NK-92 treated with Interleukin-12 subunit alpha and Interleukin-12 subunit beta, amount 100 ng/mL, for 24 hours (cell line): ENCODE measurements at places on chromosomes 3 and 15.

DNA sequence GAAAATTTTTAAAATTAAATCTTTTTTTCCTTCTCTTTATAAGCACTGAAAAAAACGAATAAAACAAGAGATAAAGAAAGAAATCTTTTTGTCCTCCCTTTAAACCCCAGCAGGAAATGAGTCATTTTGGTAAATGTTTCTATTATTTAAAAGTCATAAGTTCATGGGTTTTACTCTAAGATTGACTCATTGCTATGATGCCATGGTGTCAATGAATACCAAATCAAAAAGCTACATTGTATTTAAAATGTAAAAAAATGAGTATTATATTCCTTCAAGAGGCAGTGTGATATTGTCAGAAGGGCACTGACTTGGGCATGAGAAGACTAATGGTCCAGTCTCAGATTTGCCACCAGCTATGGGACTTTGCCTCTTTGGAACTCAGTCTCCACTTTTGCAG, 303.4 kb upstream of the DNAJC19 start:
- DNase-seq = no peak

DNA sequence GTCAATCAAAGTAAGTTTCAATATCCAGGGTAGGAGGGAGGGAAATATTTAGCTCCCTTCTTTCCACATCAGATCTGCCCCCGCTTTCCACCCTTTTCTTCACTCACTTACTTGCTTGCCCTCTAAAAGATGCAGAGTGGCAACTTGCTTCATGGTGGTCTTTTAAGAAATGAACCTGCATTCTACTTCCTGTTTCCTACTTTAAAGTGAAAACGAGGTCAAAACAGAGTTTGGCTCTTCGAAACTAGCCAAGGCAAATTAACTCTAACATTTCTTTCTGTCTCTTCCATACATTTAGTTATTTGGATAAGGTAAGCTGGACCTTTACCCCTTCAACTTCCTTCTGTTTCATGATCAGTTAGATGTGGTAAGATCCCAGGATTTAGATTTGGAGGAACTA, 34.2 kb upstream of the PEX5L start:
- DNase-seq = no peak

DNA sequence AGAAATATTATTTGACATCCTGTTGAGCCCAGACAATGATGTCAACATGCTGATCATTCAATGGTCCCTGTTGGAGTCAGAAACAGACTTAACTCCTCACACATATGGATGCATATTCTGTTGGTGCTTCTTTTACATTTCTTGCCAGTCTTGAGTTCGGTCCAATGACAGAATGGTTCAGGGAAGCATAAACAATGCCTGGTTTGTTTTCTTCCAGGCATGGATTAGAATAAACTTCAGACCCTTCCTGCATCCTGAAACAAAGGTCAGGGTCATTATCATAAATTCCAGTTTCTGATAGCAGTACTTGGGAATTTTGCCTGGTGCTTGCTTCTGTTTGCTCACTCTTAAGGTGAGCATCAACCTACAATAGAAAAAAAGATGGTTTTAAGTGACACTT, 33.3 kb downstream of the BTLA start:
- DNase-seq = no peak

DNA sequence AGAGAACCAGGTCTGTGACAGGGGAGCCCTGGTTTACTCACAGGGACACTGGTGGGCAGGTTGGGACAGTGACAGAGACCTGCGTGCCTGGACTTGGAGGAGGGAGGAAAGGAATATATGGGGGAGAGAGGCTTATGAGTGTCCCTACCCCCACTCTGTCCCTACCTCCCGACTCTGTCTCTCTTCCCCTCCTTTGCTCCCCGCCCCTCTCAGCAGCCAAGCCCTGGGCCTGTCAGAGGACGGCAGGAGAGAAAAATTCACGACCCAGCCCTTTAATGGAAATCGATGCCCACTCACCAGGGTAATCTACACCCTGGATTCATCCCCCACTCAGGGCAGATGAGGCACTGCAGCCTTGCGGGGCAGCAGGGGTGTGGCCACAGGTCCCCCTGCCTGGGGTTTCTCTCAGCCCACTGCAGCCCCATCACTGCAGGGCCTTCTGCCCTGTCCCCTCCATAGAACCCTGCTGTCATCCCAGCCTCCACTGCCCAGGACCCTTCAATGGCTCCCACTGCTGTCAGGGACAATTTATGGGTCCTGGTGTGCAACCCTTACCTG, 135.9 kb upstream of the LINGO1 start:
- no peak for DNase-seq

- DNase-seq = peak; percentile 59
Observed at GRCh38 chr15:92810418-92811138, 89.5 kb upstream of the CHD2 start.

DNA sequence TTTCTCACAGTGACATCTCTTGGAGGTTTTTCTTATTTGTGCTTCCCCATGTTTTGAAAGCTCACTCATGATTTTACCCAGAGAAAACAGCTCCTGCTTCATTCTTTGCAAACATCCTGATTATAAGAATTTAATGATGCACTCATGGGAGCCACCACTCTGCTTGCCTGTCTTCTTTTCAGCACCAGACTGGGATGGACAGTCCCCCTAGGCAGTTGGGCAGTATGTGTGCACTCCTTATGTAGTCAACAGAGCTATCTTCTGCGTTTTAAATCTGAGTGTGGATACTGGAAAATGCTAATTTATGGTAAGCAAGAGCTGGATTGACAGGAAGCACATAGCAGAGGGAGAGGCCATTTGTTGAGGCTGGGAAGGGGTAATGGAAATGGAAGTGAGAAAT, 276.1 kb downstream of the AGBL1 start:
- DNase-seq = no peak

GRCh38 chr3:57777774-57778173, 21.7 kb downstream of the SLMAP start:
- DNase-seq = no peak

DNA sequence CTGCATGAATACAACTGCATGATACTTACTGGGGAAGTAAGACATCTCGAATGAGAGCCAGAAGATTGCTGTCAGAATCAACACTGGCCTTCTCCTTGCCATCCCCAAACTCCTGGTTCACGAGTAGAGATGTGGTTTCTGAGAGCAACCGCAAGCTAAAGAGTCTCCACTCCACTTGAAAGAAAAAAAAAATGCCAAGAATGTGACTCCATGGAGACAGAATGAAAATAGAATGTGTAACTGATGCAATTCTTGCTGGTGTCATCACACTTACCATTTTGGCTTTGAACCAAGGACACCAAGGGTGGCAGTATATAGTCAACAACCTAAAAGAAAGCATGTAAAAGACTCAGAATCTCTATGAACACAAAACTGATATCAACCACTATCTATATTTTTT, 280.4 kb downstream of the ULK4 start:
- DNase-seq = no peak

GRCh38 chr3:68878322-68878721, 54.0 kb downstream of the TAFA4 start:
- DNase-seq = no peak

DNA sequence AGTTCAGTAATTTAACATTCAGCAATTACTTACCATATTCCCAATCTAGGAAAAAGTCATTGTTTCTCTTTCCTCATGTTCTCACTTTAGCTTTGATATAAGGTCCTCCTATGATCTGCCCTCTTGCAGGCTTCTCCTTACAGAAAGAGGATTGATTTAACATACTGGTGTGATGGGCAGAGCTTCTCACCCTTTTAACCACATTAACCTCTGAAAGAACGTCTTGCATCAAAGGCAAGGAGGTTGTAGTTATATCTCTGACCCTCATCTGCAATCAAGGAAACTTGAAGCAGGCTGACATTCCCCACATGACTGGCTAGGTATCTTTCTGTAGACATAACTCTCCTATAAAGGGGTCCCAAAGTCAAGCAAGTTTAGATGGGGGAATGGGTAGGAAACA, 39.5 kb downstream of the BTLA start:
- DNase-seq = no peak

DNA sequence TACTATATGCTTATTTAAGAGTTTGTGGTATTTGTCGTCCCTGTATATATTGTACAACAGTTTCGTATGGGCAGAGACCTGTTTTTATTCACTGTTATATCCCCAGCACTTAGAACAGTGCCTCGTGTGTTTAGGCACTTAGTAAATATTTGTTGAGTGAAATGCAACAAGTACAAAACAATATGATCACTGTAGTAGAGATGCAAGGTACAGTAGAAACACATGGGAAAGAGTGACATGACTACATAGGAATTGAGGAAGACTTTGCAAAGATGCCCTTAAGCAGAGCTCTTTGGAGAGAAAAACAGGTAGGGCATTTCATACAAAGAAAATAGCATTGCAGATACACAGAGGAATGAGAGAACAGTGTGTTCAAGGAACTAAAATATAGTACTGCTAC, 18.3 kb downstream of the RASA2 start:
- DNase-seq = no peak

GRCh38 chr15:23497710-23498111, 50.7 kb upstream of the GOLGA6L2 start:
- no peak for DNase-seq

GRCh38 chr3:132629928-132630327, 29.7 kb downstream of the ACAD11 start:
- no peak for DNase-seq

GRCh38 chr3:160049988-160050387, 61.4 kb downstream of the IL12A start:
- no peak for DNase-seq

- no peak for DNase-seq
Observed at GRCh38 chr15:68335655-68336054, 58.1 kb downstream of the FEM1B start.

- no peak for DNase-seq
Observed at GRCh38 chr15:55546718-55547117, 38.7 kb upstream of the DNAAF4 start.

- DNase-seq = no peak
Observed at GRCh38 chr3:191702121-191702520, 241.2 kb downstream of the PYDC2 start.

GRCh38 chr15:61201322-61201721, 27.8 kb downstream of the RORA start:
- no peak for DNase-seq

DNA sequence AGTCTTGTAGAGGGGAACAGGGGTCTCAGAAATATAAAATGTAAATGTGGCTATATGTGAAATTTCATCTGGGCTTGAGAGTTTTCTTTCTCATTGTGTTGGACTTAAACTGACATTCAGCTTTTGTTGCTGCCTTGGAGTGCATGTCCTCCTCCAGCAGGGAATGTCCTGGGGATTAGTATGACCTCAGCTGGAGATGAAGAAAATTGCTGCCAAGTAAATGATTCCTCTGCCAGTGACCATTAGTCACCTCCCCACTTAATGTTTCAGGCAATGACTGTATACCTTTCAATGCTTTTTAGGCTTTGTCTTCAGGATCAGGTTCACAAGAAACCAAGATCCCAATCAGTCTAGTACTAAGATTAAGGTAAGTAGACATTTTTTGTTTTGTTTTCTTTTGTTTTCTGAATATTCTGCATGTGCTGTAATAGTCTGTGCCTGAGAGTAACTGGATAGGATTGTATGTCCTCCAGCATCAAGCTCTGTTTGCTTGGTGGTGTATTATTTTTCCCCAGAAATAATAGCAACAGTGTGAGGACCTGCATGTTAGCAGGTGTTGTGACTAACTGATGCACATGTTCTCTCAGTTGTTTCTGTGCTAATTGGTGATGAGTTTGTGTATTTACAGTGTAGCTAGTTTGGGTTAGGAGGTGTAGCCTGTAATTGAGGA, 18.1 kb upstream of the SLC22A13 start:
- DNase-seq = no peak

DNA sequence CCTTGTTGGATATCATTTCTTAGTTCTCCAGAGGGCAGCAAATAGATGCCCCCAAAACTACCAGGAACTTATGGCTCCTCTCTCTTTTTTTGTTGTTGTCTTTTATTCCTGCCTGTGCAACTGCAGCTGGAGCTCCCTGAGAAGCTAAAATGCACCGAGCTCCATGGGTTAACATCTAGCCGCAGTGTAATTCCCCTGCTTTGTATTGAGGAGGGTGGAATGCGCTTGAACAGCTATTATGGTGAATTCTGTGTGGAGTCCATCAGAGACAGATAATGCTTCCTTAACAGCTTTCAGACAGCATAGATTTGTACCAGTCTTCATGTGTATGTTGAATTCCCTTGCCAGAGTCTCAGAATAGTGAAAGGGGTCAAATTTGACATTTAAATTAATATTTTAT, 475.2 kb upstream of the FRG2C start:
- DNase-seq = no peak

DNA sequence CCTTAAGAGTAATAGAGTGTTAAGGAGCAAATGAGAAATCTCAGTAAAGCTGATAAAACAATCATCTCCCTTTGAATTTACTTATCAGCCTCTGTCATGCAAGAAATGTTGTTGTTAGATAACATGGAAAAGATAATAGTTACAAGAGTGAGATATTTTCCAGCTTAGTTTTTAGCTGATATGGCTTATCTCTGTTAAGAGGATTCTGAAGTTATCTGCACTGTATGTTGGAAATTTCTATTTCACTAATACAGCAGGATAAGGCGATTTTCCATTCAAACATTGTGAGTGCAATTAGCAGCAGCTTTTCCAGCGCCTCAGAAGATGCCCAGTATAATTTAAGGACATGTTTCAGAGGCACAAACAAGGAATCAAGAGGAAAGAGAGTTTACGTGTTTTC, 262.9 kb downstream of the CNTN6 start:
- DNase-seq = no peak

GRCh38 chr3:93969443-93969842, 4.3 kb downstream of the PROS1 start:
- no peak for DNase-seq

DNA sequence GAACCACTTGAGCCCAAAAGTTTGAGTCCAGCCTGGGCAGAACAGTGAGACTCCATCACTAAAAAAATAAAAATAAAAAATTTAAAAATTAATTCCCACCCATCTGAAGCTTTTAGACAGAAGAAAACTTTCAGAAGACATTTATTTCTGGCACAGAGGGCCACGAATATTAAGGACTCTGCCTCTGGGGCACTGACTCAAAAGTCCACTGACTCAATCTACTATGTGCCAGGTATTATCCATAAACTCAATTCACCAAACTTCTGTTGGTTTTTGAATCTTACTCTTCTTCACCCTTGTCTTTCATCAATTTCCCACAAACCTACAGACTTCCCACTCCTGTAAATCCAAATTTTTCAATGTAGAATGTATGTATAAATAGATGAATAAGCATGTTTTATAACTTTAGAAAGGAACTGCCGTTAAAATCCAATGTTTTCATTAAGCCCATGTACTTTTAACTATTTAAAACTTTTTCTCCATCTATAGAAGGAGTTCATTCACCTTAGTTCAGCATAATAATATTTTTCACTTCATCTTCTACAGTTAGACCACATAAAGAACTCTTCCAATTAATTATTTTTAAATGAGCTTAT, 19.9 kb downstream of the ATP13A3 start:
- DNase-seq = no peak

- DNase-seq = no peak
Observed at GRCh38 chr3:115478359-115478758, 145.0 kb upstream of the GAP43 start.

GRCh38 chr3:42749025-42749752, 23.9 kb downstream of the CCDC13 start:
- DNase-seq = no peak

- no peak for DNase-seq
Observed at GRCh38 chr15:57111002-57111401, 192.6 kb downstream of the TCF12 start.
